ENCODE measurements at places on chromosomes 16 and 17.
A peak's percentile ranks its signal among the peaks of the same experiment; 100 is the strongest.

DNA sequence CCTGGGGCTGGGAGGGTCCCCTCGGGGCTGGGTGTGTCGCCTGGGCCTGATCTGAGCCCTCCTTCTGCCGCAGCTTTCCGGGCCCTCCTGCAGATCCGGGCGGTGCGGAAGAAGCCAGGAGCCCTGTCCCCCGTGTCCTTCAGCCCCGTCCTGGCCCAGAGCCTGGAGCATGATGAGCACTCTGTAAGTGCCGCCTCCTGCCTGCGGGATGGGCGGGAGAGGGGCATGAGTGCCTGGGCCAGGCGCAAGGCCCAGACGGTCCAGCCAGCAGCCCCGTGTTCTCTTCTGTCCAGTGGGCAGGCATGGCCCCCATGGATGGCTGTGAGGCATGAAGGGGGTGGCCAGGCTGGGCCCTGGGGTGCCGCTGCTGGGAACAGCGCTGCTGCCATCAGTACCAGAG lies 16.0 kb upstream of the NUDT16L1 start:
- no peak for DNase-seq

GRCh38 chr17:77875051-77875780 lies 83.3 kb upstream of the TNRC6C start:
- DNase-seq, result no peak

DNA sequence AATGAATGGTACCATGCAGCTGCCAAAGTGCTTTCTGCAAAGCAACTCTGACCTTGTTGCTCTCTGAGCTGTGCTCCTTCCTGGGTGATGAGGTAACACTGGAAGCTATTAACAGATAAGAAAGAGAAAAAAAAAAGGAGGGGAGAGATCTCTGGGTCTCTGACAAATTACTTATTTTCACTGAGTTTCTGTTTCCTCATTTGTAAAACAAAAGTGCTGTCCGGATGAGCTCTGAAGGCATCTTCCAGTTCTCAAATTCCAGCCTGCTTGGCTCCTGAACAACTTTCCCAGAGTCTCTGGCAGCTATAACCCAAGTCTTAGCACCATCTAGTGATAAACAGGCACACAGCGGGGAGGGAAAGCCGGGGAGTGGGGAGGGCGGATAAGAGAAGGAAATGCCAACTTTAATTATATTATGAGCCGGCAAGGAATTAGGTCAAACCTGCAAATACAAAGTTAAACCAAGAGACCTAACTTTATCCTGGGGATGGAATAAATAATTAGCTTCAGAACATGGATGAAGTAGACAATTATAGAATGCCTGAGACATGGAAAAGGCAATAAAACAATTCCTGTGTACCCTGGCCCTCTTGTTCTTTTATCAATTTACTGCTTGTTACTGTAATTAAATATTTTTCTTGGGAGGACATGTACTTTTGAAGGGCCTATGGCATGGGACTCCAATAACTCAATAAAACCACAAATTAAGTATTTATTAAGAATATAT lies 61.3 kb upstream of the KIFC3 start:
- DNase-seq, result no peak

DNA sequence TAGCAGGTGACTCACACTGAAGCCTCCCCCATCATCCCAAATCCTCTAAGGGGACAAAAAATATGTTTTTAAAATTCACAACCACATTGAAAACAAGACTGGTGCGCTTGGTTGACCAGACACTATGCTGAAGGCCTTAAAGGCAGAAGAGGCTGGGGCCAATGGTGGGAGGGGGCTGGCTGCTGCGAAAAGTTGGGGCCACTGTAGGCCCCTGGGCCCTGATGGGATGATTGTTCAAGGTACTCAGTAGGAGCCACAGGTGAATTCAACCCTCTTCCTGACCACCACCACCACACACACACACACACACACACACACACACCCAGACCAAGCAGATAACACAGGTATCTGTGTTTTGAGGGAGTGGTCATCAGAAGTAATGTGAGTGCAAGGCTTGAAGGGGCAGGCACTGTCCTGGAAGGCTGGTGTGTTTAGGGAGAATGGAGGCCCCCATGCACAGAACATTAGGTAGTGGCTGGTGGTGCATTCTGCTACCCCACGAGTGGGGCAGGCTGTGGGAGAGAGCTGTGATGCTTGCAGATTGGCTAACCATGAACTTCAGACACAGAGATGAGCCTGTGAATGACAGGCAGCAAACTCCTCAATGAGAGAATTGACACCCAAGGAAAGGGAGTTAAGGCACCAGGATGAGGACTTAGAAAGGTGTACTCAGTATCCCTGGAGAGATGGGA lies 55.0 kb downstream of the NT5M start:
- DNase-seq, result no peak

GRCh38 chr16:62475573-62475972 lies 439.3 kb upstream of the CDH8 start:
- DNase-seq, result no peak

DNA sequence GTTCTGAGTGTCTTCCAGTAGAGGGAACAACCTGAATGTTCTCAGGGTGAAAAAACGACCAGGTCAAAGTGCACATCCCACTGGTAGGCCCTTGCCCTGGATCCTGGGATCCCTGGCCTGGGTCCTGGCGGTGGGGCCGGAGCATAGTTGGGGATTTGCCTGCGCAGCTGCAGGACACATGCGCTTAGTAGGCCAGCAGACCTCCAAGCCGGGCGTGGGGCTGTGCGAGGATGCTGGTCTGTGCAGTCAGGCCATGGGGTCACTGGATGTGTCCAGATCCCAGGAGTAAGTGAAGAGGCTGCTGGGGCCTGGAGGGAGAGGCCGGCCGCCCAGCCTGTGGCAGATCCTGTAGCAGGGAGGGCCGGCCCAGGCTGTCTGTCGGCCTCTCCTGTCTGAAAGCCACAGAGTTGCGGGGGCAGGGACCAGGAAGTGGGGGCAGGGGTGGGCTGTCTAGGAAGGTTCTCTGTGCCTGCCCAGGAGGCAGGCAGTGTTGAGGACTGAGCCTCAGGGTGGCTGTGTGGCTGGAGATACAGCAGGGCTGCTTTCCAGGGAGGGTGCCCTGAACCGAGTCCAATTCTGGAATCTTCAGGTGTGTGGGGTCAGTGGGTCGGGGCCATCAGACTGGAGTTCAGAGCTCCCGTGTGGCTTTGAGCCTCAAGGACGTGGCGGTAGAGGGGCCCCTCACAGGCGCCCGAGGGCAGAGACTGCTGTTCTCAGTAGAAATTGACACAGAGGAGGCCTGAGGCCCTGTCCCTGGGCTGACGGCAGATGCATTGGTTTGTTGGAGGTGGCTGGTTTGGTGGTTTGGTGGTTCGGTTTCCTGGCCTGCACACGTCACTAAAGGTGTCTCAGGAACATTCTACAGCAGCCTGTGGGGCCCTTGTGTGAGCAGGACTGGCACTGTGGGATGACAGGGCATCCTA lies 17.2 kb upstream of the NUDT16L1 start:
- peak; percentile 61 for DNase-seq

- DNase-seq, result no peak
Measured at GRCh38 chr16:534856-535445, 7.4 kb downstream of the CAPN15 start.

GRCh38 chr17:6027342-6028024 lies 42.7 kb upstream of the WSCD1 start:
- DNase-seq, result no peak

- no peak for DNase-seq
Measured at GRCh38 chr16:8062677-8063076, 527.6 kb downstream of the TMEM114 start.

GRCh38 chr17:27928587-27928986 lies 35.4 kb upstream of the LYRM9 start:
- no peak for DNase-seq

DNA sequence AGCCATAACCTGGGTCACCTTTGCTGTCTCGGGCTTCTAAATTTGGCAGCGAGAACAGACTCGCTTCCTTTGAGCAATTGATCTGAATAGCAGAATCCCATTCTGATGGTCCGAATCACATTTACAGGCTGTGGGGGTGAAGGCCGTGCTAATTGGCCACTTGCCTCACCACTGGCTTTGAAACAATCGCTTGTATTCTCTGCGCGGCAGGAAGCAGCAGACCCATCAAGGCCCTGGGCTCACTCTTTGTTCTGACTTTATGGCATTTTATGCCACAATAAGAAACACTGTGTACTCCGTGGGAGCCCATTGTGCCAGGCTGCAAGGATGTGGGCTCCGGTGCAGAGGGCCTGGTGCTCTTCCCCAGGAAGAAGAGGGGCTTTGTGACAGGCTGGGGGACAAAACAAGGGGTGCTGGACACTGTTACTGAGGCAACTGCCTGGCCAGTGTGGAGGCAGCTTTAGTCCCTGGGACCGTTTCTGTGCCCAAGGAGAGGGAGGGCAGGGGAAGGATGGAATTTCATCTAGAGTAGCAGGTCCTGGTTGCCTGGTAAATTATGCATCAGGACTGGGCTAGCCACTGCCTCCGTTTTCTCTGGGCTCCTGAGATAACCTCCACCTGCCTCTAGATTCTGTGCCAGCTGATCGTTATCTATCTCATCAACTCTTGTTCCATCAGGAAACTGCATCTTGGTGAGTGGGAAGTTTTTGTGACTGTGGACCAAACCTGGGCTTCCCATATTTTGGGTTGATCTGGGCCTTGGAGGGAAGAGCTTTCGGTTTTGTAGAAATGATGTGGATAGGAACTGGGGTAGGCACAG lies 78.5 kb downstream of the MRC2 start:
- no peak for DNase-seq
